H9 (cell line): ENCODE measurements at places on chromosomes 1 and 21.

DNA sequence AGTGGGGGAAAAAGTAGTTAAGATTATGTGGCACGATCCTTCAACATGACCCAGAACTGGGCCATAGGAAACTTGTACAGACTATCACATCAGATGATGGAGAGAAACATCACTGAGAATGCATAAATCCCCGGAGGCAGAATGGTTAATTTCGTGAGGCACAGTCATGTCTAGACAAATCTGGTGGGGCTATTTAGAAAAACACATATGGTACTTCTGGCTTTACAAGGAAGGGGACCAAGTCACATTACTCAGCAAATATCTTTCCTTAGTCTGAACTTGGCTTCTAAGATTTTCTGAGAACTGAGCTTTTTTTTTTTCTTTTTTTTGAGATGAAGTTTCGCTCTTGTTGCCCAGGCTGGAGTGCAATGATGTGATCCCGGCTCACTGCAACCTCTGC lies 9.2 kb upstream of the UQCRHL start:
- no peak for DNase-seq

DNA sequence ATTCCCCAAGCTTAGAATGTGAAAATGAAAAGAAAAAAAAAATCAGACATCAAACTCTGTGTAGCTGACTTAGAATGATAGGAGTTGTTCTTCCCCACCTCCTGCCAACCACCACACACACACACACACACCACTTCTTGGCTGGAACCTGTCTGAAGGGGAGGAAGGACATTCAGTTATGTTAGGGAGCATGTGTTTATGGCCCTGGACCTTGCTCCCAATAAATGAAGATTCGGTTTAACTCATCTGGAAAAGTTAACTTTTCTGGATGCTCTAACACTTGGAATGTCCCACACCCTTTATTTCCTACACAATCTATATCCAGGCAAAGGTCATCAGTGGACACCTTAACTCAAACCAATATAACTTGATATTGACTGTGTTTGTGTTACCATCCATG lies 112.4 kb downstream of the DAB1 start:
- no peak for DNase-seq

GRCh38 chr1:35929730-35930592 lies 944 bp upstream of the AGO3 start:
- DNase-seq: peak; percentile 73

DNA sequence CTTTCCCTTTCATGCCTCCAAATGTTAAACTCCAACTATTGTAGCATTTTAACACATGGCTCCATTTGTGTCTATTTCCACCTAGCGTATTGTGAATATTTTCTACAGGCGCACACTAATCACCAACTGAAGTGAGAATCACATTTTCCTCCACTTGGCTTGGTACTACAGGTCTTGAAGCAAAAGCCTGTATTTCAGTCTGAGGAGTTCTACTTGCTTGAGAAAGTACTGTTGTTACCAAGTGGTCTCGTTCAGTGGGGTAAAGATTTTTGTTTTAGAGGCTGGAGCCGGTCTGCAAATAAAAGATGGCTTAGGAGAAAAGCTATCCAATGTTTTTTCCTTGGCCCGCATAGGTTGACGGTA lies 550 bp upstream of the PTBP2 start:
- no peak for DNase-seq
